ENCODE measurements at places on chromosomes 7 and 10. TPM values are rescaled to one million over a fixed set of nuclear protein-coding genes. Genes with fewer than 3 reads are reported as not detected.

DNA sequence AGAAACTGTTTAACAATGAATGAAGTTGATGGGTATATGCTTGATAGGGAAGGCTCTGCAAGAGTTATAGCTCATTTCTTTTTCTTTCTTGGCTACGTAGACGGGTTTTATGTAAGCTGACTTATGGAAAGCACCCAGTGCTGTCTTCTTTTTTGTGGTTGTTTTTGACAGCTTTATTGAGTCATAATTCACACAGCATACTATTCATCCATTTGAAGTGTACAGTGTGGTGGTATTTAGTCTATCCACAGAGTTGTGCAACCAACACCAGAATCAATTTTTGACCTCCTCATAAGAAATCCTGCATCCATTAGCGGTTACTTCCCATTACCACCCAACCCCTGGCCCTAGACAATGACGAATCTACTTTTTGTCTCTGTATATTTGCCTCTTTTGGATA lies 240.6 kb upstream of the KIAA1217 start:
- no peak for DNase-seq

The DLX6 gene
- total RNA-seq, result not detected

The MOGAT3 gene
- total RNA-seq, result not detected

GRCh38 chr7:18315241-18315640 lies 180.3 kb upstream of the HDAC9 start:
- DNase-seq, result no peak

GRCh38 chr7:157372300-157373232 lies 35.8 kb downstream of the DNAJB6 start:
- no peak for DNase-seq

DNA sequence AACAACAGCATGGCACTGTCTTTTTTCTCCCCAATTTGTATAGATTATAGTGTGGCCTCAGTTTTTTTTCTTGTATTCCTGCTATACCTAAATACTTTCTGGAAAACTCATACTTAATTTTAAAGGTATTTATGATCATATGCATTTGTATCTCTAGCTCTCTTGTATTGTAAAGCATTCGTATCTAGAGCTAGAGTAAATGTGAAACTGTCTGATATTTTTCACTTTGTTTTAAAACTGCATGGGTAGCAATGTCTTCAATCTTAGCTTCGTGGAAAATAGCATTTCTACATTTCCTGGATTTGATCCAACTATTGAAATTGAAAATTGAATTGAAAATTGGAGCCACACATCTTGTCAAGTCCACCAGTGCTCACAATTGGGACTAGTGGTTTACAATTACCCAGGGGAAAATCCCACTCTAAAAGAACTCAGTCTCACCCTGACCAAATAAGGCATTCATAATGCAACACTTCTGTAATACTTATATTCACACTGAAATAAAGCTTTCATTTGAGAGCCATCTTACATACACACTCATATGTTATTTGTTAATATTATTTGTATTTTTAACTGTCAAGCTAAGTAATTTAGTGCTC lies 51.3 kb upstream of the KLF6 start:
- no peak for DNase-seq

DNA sequence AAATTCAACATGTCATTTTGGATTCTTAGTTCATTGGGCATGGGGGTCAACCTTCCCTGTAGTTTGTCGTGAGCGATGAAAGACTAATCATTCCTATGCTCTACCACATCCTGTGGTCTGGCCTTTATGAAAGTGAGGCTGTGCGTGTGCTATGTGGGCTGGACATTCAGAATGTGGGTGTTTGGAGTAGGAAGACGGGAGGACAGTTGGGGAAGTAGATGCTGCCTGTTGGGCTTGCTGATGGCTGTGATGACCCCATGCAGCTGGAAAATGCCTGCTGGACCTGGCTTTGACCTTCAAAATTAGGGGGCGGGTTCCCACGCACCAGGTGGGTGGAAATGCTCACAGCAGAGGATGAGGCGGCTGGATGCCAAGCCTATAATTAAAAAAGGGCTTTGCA lies 90.9 kb upstream of the MKI67 start:
- DNase-seq, result no peak

- no peak for DNase-seq
Observed at GRCh38 chr7:64602086-64602485, 39.2 kb upstream of the ZNF680 start.

DNA sequence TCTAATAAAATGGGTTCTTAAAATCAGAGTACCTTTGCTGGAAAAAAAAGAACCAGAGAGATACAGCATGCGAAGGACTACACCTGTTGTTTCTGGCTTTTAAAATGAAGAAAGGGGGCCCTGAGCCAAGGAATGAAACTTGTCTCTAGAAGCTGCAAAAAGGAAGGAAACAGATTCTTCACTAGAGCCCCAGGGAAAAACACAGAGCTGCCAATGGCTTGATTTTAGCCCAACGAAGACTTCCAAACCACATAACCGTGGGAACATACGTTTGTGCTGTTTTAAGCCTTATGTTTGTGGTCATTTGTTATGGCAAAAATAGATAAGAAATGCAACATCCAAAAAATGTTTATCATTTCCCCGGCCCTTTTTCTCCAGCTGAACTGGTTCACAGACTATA lies 780.0 kb downstream of the SORCS1 start:
- DNase-seq, result no peak

DNA sequence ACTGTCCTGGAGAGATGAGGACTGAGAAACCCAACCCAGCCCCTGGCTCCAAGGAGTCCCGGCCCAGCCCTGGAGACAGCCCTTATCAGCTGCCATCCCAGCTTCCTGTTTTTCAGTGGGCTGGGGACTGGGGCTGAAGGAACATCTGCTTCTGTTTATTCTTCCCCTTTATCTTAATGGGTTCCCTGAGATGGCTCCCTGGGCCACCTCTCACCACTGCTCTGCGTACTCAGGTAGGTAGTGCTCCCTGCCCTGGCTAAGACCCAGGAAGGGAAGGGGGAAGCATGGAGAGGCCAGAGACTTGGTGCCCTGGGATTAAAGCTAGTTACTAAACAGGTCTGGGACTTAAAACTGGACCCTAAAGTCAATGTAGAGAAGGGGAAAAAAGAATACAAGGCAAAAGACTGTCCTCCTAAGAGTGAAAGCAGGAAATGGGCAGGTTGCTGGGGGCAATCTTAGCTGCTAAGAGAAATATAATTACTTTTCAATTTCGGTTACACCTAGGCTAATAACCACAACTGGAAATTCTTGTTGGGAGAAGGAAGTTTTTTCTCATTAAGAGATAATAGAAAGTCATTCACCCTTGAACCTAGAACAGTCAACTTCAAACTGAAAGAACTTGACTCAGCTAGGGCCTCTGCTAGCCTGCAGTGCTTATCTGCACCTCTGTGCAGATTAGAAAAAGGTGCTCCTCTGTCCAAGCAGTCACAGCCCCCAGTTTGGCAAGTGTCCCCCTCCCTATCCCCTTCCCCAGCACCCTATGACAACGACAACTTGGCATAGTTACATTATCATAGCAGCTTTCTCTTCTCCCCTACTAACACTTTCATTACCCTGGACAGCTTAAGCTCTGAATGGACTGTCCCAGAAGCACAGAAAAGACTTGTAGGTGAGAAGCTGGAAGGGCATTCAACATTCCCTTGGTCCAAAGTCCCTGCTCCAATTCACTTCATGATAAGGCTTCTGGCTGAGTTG lies 65.6 kb upstream of the KDM7A start:
- DNase-seq, result no peak

DNA sequence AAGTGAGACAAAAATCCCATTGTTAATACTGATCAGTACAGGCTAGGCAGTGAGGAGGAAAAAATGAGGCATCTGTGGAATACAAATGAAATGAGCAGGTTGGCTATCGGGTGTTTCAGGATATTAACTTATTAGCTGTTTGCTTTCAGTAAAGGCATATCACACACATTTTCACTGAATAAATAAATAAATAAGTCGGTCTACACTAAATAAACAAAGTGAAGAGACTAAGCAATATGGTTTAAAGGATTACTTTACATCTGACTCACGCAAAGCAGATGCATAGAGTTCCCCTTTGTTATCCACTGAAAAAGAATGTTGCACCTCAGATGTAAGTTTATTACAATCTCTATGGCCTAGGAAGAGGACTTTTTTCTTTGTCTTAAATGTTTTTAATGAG lies 6.3 kb upstream of the SEMA3A start:
- DNase-seq, result peak; percentile 67

GRCh38 chr10:106189292-106189691 lies 975.2 kb downstream of the SORCS1 start:
- peak; percentile 62 for DNase-seq

DNA sequence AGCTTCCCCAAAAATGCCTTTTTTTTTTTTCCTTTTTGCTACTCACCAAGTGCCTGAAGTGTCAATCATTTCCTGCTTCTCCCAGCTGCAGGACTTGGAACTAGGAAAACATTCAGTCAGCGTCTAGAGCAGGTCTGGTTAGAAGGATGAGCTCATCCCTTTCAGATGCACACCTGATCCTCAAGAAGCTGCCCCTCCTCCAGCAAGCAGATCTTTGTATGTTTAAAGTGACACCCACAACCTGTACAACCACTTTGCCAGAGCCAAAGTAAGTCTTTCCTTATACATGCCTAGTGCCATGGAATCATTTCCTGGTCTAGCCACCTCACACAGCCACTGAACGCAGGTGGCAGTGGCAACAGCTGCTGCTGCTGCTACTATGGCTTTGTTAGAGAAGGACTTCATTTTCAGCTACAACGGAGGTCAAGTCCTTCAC lies 10.4 kb upstream of the USP54 start:
- peak; percentile 100 for DNase-seq

GRCh38 chr10:24519950-24520349 lies 203.7 kb downstream of the ARHGAP21 start:
- DNase-seq, result no peak

- DNase-seq, result no peak
Observed at GRCh38 chr7:25835197-25835596, 316.8 kb upstream of the NFE2L3 start.

The PLEKHS1 gene
- total RNA-seq, result not detected

The WEE2 gene
- total RNA-seq, result not detected

The CCL24 gene
- not detected for total RNA-seq

The SNCG gene
- total RNA-seq, result 0.86 TPM

The STRIP2 gene
- total RNA-seq, result 7.5 TPM

DNA sequence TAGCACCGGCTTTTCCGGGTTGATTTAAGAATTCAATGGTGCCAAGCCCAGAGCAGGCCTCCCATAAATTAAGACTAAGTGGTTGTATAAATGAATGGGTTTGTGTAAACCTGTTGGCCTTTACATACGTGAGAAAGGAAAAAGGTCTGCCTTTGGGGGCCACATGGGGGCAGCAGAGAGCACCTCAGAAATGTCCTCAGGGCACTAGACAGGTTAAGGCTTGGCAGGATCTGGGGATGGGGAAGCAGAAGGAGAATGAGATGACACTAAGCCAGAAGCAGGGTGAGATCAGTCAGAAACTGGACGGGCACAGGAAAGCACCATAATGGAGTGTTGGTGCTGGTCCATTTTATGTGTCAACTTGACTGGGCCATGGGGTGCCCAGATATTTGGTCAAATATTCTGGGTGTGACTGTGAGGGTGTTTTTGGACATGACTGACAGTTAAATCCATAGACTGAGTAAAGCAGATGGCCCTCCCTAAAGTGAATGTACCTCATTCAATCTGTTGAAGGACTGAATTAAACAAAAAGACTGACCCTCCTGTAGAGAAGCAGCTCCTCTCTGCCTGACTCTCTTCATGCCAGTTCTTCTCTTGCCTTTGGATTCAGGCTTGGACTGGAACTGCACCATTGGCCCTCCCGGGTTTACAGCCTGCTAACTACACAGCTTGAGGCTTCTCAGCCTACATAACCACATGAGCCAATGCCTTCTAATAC lies 58.9 kb downstream of the FRMPD2 start:
- peak; percentile 72 for DNase-seq

The SSC4D gene
- 0.86 TPM for total RNA-seq

DNA sequence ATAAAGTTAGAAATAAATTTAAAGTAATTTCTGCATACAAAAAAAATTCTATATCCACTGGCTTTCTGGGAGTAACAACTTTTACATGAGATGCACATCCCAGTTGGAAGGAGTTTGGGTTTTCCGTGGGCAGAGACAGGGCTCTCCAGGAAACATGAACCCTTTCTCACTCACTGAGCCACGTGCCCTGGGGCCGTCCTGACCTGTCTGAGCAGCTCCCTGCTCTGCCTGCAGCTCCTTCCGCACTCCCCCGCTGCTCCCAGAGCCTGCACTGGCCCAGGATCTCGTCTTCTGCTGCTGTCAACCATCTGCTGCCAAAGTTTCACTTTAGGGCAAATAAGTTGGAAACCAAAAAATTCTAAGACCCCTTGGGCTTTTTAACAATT lies 169.1 kb downstream of the DIP2C start:
- no peak for DNase-seq

DNA sequence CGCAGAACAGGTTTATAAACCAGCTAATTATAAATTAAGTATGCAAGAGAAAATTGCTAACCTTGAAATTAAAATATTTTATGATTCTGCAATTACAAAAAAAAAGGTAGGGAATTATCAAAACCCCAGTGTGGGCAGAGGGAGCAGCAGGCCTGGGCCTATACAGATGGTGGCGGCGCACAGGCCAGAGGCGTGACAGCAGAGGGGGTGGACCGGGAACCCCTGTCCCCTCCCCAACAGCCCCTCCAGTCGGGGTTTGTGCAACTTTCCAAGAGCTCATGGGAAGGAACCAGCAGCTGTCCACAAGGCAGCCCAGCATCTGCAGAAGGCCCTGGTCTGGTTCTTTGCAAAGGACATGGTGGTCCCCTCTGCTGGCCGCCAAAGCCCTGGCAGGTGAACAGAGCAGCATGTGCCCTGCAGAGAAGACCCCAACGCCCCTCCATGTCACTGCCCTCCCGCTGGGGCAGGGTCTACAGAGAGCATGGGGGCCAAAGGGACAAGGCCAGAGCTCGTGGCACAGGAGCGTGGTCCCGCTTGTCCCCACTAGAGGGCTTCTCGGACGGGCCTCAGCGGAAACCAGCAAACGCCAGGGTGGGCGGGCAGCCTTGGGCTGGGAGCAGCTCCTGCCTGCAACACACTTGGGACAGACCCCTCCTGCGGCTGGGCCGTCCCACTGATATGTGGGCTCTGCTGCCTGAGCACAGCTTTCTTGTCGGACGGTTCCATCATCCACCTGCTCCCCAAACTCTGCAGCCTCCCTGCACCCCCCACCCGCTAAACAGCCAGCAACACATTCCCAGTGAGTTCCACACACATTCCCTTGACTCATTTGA lies 75.1 kb downstream of the EBF3 start:
- DNase-seq, result peak; percentile 16

GRCh38 chr10:3472287-3473051 lies 299.9 kb upstream of the PITRM1 start:
- DNase-seq, result peak; percentile 27

- DNase-seq, result peak; percentile 53
Observed at GRCh38 chr7:132575419-132575981, 770 bp downstream of the PLXNA4 start.

The TSPAN15 gene
- total RNA-seq, result 186 TPM
